ENCODE measurements at places on chromosomes 3 and 15.

DNA sequence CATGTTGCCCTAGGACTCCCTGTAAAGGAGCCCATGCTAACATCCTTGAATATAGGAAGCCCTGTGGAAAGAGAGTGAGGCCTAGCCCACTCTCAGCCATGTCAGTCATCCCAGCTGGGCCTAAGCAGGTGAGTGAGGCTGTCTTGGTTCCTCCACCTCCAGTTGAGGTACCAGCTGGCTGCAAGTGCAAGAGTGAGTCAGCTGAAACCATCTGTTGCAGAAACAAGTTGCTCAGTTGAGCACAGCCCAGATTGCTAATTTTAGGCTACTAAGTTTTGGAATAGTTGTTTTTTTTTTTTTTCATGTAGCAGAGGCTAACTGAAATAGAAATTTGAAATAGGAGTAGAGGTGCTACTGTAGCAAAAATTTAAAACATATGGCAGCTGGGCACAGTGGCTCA is 43.7 kb upstream of the ADPGK start:
- no peak for DNase-seq

DNA sequence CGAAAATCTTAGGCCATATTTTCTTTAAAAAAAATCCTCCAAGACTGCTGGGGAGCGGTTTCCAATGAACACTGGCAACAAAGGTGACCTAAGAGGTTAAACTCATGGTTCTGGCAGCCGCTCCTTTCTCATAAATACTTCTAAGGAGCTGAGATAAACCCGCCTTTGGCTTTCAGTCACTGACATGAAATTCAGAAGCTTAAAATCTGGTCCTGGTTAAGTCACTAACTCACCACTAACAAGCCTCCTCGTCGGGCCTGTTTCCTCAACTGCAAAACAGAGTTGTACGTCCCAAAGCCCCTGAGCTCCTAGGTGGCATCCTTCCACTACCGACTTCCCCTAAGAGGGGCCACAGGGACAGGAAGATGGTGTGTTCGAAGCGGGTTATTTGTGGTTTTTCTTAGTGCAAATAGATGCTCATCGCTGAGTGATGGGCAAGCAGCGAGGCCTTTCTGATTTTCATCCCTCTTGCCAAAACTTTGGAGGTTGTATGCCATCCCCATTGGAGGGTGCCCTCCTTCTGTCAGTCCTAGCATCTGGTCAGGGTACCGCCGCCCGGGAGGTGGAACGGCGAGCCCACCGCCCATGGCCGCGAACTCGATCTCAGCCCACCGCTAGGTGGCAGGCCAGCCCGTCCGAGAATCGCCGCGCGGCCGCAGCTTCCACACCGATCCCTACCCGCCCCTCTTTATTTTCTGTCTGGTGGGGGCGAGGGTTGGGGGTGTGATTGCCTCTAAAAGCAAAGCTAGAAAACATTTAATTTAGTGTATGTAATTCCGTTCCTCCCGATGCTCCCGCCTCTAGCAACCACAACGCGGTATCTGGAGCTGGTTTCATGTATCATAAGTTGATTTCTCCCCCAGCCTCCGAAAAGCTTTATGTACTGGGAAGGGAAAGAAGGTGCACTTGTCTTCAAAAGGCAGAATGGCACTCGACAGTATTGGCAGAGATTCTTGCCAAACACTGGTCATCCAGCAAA is 4.6 kb downstream of the BCL6 start:
- peak; percentile 86 for DNase-seq

- DNase-seq: no peak
These were observed 1146.6 kb downstream of the OTOL1 start for GRCh38 chr3:162643245-162643644.

- peak; percentile 87 for DNase-seq
These were observed 84.4 kb downstream of the SEMA5B start for GRCh38 chr3:122942937-122943827.

DNA sequence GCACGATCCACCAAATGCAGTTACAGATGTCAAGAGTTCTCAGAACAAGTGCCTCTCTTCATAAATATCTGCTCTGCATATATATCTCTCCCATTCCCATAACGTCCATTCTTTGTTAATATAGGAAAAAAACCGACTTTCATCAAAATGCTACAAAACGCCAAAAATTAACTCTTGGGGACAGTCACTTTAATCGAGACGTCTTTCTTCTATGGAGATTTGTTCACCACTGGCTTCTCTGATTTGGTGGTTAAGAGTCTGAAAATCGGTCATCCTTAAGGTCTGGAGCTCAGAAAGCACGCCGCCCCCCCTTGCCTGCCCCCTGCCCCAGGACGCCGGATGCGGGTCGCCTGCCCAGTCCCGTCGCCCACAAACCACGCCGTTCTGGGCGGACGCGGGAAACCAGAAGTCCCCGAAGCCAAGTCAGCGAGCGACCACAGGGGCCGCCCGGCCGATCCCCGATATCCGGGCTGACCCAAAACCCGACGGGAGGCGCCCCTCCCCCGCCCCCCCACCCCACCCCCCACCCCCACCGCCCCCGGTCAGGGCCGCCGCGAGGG is 252.7 kb downstream of the TJP1 start:
- peak; percentile 40 for DNase-seq

- no peak for DNase-seq
These were observed 2.6 kb upstream of the UPK1B start for GRCh38 chr3:119170821-119171220.

DNA sequence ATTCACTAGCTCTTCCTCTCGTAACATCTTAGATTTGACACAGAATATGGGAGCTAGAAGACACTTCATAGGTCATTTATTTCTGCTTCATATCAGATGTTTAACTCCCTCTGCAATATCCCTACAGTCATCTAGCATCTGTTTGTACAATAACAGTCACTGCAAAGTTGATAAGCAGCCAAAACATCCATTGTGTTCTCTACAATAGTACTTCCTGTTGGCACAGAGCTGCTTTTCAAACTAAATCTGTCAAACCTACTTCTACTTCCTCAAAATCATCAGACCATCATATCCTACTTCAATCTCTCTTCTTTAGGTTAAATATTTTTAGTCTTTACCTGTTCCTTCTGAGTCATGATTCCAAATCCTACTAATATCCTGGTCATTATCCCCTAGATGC is 233.2 kb downstream of the FGF12 start:
- no peak for DNase-seq

GRCh38 chr3:55879901-55880331 is 392.8 kb upstream of the WNT5A start:
- DNase-seq: no peak

DNA sequence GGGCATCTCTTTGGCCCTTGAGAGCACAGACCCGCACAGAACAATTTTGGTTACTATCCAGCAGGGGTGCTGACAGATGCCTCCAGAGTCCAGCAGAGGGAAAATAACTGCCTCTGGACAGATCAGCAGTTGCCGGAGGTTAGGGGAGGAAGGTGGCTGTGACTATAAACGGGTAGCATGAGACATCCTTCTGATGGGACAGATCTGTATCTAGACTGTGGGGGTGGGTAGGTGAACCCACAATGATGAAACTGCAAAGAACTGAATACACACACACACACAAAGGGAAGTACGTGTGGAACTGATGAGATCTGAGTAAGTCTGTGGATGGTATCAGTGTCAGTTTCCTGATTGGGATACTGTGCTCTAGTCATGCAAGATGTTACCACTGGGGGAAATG is 21.2 kb downstream of the ADAMTS7 start:
- no peak for DNase-seq

DNA sequence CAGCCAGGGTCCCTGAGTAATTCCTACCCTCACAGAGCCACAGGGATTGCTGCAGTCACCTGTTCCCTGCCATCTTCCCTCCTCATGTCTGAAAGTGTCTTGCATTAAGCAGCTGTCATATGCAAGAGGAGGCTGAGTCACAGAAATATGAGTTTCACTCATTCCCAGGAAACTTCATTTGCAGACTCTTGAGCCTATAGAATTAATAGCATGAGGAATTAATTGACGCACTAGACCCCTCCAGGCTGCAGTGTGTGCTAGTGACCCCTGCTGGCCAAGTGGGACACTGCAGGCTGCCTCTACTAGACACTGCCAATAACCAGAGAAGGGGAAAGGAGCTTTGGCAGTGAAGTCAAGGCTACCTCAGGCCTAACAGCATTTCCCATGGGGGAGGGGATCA is 50.6 kb upstream of the SLC6A1 start:
- peak; percentile 51 for DNase-seq

GRCh38 chr15:67794832-67795574 is 30.3 kb upstream of the SKOR1 start:
- no peak for DNase-seq

DNA sequence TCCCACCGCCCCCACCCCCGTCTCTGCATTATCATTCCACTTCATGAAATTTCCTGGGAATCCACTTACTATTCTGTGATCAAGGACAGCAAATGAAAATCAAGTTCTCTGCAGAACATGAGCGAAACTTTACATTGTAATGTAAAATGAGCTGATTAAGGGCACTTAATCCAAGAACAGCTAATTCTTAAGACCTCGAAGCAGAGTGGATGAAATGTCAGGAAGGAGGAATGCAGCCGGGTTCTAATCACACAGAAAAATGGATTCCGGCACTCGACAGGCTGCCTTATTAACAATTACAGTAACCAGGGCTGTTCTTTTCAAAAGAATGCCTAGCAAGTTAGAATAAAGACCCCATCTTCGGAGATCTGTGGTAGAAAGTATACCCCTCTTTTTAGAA is 57.5 kb downstream of the RFTN1 start:
- no peak for DNase-seq

DNA sequence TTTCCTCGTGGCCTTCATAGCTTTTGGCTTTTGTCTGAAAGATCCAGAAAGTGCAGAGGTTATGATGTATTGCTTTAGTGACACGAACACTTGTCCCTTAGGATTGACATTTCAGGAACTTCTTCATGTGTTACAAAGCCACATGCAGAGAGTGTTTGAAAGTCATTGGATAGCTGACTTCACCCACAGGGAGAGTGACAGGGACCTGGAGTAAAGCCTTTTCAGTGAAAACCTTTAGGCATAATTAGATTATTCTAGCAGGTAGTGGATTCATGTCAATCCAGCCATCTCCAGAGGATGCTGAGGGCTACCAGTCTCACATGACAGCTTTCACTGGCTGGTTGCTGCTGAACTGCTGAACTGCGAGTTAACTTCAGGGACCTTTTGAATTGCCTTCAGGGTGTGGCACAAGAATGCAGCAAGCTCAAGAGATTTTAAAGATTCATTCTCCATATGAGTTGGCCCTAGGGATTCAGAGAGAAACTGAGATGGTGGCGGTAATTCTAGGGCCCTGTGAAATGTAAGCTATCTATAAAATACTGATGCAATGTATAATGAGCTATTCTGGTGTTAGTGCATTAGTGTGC is 267.0 kb upstream of the GOLIM4 start:
- no peak for DNase-seq

GRCh38 chr3:184764191-184764590 is 47.8 kb upstream of the VPS8 start:
- no peak for DNase-seq

DNA sequence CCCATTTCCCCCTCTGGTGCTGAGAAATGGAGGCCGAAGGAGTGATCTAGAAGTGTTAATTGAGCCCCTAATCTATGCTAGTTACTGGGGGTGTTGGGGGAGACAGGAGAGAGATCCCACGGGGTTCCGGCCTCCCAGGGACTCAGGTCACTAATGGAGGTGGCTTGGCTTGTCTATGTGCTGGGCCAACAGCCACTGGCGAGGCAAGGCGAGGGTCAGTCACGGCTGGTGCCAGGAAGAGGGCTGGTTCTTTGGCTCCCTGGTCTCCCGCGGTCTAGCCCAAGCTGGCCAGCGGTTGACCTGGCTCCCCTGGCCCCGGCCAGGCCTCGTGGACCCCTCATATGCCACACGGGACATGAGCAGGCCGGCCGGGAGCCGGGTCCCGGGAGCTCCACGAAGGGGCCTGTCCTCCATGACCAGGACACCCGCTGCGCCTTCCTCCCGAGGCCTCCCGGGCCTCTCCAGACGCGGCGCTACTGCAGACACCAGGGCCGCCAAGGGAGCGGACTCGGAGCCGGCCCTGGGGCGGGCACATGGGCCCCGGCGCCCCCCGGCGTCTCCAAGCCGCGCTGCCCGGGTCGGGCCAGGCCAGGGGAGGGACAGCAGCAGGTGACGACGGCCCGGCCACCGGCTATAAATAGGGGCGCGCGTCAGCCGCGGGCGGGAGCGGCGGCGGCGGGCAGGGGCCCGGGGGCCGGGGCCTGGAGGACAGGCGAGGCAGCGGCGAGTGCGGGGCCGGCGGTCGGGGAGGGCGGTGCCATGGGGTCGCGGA is at the start of gene ALPK3:
TSS of gene ALPK3 (plus strand) at position 663 of the 772 bp plus-strand sequence. CDS start at position 760, 97 bp downstream.
- DNase-seq: peak; percentile 58

DNA sequence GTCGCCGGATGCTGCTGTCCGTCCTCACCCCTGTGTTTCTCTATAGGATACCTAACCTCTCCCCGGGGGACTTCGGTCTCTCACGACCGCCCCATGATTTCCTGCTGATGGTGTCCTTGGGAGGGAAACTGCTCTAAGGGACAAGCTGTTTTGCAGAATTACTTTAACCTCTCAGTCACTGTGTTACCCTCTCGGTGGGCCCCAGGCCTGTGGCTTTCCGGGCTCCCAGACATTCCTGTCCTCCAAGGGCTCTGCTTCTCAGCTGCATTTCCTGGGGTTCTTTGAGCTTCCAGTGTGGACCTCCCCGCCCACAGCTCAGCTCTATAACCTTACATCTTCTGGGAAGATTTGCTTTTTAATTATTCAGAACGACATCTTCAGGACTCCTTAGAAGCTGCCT is 40.9 kb downstream of the CHST2 start:
- no peak for DNase-seq

- no peak for DNase-seq
These were observed 36.2 kb downstream of the GTF2E1 start for GRCh38 chr3:120778776-120779175.

GRCh38 chr3:173865900-173866498 is 468.5 kb downstream of the NLGN1 start:
- no peak for DNase-seq

DNA sequence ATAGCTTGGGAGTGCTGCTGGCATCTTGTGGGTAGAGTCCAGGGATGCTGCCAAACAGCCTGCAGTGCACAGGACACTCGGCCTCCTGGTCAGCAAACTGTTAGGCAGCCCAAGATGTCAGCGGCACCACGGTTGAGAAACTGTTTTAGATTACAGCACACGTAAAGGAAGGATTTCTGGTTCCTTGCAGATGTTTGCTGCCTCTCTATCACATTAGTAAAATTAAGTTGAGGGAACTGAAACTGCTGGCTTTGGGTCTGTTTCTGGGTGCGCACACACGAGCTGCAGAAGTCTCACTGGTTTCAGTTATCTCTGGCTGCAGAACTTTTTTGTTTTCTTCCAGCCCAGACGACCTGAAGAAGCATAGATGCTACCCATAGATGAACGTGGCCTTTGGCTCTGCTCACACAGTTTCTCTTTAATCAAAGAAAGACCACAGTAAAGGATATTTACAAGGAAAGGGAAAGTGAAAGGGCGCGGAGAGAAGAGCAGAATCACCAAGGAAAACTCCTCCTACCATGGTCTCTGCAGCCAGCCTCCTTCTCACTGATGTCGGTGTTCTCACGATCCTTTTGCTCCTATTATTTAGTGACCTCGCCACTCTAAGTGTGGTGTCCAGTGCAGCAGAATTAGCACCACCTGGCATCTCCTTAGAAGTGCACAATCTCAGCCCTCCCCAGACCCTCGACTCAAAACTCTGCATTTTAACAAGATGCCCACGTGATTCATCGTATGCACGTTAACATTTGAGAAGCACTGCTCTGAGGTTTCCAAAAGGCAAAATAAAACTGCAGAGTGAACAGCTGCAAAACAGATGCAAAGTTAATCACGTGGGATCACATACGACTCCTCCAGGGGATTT is 50.6 kb upstream of the AKAP13 start:
- DNase-seq: no peak

Data from nephron progenitor cell (in vitro differentiated cells).